Stimulated activated CD4-positive, alpha-beta T cell treated with anti-CD3 and anti-CD28 coated beads, TNF-alpha, amount 100 ng/mL, for 48 hours (primary cell): ENCODE measurements at places on chromosomes 5 and 9.

GRCh38 chr5:117143406-117143805 lies 568.8 kb upstream of the SEMA6A start:
- no peak for DNase-seq

DNA sequence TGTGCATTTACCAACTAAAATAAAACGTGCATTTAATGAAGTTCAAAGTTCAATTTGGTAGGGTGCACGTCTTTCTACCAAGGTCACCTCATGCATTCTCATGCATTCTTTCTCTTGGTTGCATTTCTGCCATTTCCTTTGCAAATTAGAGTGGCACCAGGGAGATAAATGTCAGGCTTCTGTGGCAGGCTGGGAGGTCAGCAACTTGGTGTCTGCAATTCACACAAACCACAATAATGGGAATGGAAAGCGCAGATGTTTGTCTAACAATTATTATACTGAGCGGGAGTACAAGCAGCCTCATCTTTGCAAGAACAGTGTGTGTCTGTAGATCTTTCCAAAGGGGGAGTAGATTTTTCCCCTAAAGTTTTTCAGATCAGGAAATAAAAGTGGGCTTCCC lies 411.7 kb downstream of the DMRT2 start:
- no peak for DNase-seq

DNA sequence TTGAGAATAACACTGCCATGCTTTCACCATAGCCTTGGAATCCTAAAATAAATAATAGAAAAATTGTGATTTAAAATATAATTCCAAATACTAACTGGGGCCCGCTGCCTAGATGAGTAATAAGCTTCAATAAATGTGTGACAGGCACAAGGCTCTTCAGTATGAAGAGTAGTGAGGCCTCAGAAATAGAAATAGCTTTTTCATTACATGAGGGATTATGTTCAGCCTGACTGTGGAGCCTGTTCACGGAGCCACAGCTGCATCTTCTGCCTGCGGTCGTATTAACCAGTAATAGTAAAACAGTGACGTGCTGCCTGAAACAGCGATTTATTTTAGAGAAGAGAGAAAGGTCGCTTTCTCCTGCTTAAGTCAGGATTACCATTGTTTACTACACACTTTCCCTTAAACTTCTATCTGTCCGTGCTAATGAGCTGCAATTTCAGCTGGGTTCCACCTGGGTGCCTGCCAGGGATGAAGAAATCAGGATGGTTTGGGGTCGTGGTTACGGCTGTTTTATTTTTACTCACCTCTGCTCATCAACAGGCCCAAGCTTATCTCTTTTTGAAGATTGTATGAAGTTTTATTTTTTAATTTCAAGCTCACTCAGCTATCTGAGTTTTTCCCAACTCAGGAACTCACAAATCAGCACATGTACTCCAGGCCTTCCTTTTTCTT lies 284.9 kb upstream of the WWC1 start:
- no peak for DNase-seq

DNA sequence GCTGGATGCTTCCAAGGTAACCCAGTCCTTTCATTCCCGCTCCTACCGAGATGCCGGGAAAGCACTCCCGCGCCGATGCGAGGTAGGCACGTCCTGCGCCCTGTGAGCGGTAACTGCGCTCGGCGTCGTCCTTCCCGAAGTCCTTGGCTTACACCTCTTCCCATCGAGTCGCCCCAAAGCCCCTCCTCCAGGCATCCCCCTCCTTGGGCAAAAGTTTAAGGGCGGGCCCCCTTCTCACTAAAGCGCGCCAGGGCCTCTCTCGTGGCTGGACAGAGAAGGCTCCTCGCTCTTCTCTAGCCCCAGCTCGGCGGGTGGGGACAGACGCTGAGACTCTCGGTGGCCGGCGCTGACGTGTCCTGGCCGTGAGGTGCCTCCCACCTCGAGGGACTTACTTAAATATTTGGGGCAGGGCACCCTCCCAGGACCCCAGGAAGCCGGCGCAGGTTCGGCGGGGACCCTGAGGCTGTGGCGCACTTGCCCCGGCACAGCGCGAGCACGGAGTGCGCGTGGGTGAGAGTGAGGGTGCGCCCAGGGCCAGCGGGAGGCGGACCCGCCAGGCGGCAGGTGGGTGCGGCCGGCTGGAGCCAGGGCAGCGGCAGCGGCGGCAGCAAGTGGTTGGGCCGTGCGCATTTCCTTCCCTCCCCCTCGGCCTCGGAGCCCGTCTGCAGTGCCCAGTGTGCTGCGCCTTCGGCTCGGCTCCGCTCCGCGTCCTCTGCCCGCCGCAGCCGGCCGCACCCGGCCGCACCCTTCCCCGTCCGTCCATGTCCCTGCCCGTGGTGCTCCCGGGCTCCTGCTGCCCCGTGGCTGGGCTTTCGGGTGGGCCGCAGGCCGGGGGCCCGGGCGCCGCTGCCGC lies at the start of gene ENTREP1:
Gene ENTREP1 (plus strand): TSS at position 667 of the 853 bp plus-strand sequence. CDS start 95 bp downstream, at position 762.
- no peak for DNase-seq

GRCh38 chr5:58967597-58968281 lies 384.9 kb downstream of the RAB3C start:
- DNase-seq: no peak

- no peak for DNase-seq
These were observed 49.7 kb upstream of the FST start for GRCh38 chr5:53430618-53431252.

DNA sequence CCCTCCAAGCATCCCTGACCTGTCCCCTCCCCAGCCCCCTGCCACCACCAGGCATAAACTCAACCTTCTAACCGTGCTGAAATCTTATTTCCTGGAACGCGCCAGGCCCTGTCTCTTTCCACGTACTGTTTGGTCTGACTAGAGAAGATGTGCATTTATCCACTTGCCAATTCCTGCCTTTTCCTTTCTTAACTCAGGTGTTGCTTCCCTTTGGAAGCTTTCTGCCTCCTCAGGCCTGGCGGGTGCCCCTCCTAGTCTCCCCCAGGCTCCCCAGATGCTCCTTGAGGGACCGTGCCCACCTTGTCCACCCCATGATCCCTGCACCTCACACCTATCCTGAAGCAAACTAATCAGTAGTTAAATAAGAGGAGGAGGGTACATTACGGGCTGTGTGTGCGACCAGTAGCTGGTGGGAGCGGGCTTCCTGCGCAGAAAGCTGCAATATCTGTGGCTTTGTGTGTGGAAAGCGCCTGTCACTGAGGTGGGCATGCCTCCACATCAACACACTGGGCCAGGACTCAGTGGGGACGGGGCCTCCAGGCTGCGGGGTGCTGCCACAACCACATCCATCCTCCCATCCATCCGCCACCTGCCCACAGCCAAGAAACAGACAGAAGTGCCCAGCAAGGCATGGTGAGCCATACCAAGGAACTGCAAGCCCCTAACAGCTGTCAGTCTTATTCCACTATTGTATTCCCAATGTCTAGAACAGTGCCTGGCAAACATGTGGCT lies 73.5 kb downstream of the COL23A1 start:
- DNase-seq: no peak
